ENCODE measurements at places on chromosomes 4 and X.

DNA sequence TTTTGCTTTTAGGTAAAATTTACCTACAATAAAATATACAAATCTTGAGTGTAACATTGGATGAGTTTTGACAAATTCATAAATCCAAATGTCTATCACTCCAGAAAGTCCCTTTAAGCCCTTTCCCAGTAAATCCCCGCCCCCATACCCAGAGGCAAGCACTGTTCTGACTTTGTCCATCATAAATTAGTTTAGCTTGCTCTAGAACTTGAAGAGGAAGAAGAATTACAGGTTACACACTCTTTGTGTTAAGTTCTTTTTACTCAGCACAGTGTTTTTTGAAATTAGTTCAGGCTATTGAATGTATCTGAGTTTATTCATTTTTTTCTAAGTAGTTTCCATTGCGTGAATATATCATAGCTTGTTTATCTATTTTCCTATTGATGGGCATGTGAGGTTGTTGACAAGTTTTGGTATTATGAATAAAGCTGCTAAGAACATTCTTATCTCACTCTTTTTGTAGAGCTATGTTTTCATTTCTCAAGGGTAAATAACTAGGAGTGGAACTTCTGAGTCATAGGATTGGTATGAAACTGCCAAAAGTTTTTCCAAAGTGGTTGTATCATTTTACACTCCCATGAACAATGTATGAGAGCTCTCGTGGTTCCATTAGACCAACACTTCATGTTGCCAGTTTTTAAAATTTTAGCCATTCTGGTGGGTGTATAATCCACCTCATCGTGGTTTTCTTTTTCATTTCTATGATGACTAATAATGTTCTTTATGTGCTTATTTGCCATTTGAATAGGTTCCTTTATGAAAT is 22.4 kb upstream of the HPSE start:
- peak; percentile 80 for DNase-seq

DNA sequence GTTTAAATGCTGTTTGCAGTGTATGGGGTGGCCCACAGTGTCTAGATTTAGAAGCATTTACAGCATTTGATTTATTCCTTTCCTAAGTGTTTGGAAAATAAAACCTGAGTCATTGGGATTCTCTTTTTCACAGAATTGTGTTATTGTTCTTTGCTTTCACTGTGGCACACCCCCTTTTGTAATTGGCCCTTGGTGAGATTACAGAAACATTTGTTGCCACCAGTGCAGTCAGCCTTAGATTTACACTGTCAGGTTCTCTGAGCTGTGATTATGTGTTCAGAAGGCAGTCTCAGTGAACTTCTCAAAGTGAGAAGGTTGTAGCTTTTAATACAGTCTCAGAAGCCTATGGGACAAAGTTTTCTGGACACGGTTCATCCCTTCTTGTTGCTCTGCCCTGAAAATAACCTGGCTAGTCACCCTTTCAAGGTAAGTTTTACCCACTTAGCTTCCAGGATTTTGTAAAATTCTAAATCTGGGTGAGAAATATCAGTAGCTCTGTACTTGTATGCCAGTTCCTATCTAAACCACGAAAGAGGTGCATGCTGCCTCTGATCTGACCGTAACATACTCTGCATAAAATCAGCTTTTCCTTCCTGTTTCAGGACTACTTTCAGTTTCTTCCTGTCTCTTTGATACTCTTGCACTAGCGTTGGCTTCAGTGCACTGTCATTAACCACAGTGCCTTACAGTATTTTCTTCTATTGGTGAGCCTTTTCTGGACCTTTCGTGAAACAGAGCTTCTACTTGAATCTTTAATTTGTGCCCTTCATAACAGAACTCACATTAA is 12.6 kb downstream of the RUFY3 start:
- DNase-seq, result peak; percentile 37

- no peak for DNase-seq
Measured at GRCh38 chr4:105472871-105473323, 965 bp downstream of the PPA2 start.

GRCh38 chrX:150032742-150033141 is 94.5 kb upstream of the EOLA2 start:
- DNase-seq, result peak; percentile 48

GRCh38 chr4:77567549-77567948 is 38.1 kb upstream of the CXCL13 start:
- no peak for DNase-seq

GRCh38 chrX:85052205-85052604 is 48.5 kb downstream of the APOOL start:
- DNase-seq, result peak; percentile 9

GRCh38 chr4:77147079-77147782 is 9.8 kb upstream of the CCNG2 start:
- no peak for DNase-seq

- DNase-seq, result no peak
Measured at GRCh38 chrX:138777230-138777629, 65.7 kb upstream of the FGF13 start.

- DNase-seq, result no peak
Measured at GRCh38 chr4:8736090-8736825, 135.4 kb downstream of the HMX1 start.

- no peak for DNase-seq
Measured at GRCh38 chr4:181608181-181608580, 635.0 kb upstream of the TENM3 start.

DNA sequence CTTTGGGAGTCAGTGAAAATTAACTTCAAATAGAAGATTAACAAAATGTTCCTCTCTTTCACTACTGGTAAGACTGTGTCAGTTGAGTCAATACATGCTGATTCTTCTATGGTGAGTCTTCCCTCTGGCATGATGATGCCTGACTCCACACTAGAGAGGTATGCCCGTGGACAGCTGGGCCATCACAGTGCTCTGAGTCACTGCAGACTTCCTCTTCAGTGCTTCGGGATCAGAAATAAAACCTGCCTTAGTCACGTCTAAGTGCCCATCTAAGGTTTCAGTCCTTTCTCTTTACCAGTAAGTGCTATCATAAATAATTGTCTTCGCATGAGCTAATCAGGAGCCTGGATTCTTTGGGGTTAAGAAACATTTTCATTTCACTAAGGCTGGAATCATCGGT is 1.6 kb upstream of the ASB5 start:
- DNase-seq, result peak; percentile 99

Data from RCC 7860 (cell line).